Cortex of kidney (tissue), 1 donor: ENCODE measurements at places on chromosomes 16 and 17.

DNA sequence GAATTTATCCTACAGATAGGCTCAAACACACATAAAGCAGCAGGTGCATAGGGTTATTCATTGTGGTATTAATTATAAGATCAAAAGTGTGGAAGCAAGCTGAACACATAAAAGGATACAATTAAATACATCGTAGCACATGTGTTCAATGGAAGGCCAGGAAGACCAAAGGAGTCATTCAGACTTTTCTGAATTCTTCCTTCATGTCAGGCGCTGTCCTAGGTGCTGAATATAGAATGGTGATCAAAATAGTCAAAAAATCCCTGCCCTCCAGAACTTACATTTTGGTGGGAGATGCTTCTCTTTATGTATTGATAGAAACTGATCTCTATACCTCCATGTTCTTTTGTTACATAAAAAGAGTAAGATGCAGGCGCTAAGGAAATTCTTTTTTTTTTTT lies 439.0 kb upstream of the ASIC2 start:
- no peak for DNase-seq

- DNase-seq: no peak
Observed at GRCh38 chr16:57589374-57589773, 39.1 kb upstream of the ADGRG1 start.

DNA sequence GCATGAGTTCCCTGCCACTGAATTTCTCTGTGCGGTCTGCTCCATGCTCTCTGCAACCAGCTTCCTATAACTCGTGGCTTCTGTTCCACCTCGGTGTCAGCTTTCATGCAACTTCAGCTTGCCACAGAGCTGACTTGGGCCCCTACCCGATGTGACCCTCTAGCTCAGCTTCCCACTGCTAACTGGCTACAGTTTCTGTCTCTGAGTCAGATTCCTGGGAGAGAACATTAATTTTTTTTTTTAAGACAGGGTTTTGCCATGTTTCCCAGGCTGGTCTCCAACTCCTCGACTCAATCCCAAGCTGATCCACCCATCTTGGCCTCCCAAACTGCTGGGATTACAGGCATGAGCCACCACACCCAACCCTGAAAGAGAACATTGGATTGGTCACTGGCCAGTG lies 35.5 kb upstream of the PSMD7 start:
- no peak for DNase-seq

DNA sequence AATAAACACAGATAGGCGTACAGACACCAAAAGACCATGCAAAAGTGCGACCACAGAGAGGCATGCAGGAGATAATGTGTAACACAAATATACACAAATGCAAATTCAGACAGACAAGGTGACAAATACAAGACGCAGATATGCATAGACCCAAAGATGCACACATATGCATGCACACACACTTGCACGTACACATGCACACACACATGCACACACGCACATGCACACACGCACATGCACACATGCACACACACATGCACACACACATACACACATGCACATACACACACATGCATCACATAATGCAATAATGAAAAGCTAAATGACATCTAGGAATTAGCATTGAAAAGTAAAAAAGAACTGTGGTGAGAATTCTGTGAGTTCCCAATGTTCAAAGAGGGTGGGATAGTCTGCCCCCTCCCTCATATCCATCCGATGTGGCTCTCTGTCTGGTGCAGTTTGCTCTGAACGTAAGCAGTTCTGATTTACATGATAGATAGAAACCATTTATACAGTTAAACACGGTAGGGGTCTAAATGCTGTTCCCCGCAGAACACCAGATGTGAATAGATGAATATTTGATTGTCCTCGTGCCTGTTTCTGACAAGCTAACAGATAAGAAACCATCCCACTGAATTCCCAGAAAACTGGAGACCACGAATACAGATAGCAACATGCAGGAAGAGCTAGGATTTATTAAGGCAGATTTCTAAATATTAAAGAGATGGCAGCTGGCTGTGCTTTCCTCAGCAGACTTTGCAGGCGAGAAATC lies 186.1 kb downstream of the TMEM114 start:
- no peak for DNase-seq

GRCh38 chr16:11503566-11503965 lies 83.2 kb downstream of the LITAF start:
- DNase-seq: no peak

- no peak for DNase-seq
Observed at GRCh38 chr16:57844416-57845030, 42.2 kb upstream of the KIFC3 start.

DNA sequence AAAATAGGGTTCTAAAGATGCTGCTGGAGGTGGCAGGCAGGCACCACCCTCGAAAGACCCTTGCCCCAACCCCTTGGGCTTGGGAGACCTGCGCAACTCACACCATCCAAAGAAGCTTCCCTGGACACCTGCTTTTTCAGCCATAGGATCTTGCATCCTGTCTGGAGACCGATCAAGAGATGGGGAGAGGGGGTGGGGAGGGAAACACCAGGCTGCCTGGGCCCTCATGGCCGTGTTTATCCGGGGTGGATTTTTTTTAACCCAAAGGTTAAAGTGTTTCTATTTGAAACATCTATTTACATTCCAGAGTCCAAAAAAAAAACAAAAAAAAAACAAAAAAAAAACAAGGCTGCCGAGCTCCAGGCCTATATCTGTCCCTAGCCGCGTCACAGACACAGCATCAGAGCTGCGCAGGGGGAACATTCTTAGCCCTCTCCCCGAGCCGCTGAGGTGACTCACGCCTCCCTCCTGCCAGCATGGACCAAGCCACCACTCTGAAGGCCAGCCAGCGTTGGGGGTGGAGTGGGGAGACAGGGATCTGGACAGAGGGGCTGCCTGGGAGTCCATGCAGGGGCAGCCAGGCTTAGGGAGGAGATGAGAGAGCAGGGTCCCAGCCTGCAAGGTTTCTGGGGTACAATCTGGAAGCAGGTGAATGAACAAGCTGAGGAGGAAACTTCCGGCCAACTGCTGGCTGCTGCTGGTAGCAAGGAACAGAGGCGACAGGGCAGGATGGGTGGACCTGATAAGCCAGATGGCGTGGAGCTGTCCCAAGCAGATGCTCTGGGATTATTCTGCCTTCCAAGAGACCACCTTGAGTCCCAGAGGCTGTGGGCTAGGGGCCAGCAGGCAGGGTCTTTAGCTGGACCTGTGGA lies 14.8 kb downstream of the HDAC5 start:
- DNase-seq: no peak

- DNase-seq: no peak
Observed at GRCh38 chr16:74871608-74872007, 97.0 kb upstream of the FA2H start.

- no peak for DNase-seq
Observed at GRCh38 chr16:19861811-19862327, 22.8 kb downstream of the GPRC5B start.

DNA sequence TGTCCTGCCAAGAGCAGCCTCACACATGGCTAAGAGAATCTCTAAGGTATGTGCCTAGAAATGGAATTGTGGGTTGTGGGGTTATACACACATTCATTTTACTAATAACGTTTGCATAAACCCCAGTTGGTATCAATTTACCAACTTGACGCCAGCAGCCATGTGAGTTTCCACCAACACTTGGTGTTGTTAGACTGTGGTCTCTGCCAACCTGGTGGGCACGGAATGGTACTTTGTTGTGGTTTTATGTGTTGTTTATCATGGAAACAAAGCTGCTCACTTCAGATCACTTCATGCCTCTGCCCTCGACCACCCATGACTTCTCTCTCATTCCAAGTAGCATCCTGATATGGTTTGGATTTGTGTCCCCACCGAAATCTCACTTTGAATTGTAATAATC lies 152.0 kb upstream of the CDC42EP4 start:
- no peak for DNase-seq

DNA sequence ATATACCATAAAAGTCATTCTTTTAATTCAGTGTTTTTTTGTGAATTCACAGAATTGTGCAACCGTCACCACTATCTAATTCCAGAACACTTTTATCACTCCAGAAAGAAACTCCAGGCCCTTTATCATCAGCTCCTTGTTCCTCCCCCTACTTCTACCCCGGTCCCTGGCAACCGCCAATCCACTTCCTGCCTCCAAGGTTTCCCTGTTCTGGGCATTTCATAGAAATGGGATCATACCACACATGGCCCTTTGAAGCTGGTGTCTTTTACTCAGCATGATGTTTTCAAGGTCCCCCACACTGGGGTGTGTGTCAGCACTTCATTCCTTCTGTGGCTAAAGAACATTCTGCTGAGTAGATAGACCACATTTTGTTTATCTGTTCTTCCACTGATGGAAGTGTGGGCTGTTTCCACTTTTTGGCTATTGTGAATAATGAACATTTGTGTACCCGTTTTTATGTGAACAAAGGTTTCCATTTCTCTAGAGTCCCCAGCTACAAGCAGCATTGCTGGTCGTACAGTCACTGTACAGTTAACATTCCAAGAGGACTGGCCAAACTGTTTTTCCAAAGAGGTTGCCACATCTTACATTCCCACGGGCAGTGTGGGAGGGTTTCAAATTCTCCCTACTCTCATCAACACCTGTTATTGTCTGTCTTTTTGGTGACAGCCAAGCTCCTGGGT lies 75.8 kb upstream of the ZNF469 start:
- DNase-seq: no peak

- DNase-seq: no peak
Observed at GRCh38 chr17:43003542-43004172, 2.9 kb upstream of the IFI35 start.

- DNase-seq: no peak
Observed at GRCh38 chr16:72389791-72390190, 217.8 kb upstream of the PMFBP1 start.

DNA sequence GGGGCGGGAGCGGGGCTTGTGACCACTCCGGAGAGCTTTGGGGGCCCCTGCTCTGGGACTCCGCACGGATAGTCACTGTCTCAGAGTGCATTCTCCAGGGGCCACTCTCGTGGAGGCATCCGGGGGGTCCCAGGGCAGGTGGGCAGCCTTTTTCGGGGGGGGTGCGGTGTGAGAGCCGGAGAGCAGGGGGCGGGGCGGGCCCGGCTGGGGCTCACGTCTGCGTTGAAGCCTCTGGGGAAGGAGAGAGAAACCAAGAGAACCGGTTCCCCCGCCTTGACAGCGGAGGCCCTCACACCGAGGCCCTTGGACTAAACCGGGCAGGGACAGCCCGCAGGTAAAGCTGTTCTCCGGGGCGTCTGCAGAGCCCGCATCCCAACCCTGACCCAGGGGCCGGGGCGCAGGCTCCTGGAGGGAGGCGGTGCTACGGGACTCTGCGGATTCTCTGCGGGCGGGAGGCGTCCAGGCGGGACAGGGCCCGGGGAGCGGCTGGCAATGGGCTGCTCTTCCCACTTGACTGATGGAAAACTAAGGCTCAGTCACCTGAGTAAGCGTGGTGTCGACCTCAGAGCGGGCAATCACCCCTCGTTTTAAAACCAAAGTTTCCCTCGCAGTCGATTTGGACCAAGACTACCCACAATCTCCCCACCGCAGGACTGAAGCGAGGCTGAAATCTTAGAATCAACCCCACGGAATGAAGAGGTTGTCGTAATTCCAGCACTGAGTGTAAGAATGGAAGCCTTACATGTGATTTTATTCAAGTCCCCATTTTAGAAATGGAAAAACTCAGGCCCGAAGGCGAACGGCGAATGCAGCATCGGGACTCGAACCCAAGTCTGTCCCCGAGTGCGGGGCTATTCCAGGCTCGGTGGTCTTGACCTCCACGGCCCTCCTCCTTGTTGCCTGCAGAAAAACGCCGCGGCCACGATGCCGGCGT lies 49.6 kb upstream of the AMZ2 start:
- DNase-seq: no peak

GRCh38 chr16:12976936-12977335 lies 75.5 kb downstream of the SHISA9 start:
- DNase-seq: no peak

DNA sequence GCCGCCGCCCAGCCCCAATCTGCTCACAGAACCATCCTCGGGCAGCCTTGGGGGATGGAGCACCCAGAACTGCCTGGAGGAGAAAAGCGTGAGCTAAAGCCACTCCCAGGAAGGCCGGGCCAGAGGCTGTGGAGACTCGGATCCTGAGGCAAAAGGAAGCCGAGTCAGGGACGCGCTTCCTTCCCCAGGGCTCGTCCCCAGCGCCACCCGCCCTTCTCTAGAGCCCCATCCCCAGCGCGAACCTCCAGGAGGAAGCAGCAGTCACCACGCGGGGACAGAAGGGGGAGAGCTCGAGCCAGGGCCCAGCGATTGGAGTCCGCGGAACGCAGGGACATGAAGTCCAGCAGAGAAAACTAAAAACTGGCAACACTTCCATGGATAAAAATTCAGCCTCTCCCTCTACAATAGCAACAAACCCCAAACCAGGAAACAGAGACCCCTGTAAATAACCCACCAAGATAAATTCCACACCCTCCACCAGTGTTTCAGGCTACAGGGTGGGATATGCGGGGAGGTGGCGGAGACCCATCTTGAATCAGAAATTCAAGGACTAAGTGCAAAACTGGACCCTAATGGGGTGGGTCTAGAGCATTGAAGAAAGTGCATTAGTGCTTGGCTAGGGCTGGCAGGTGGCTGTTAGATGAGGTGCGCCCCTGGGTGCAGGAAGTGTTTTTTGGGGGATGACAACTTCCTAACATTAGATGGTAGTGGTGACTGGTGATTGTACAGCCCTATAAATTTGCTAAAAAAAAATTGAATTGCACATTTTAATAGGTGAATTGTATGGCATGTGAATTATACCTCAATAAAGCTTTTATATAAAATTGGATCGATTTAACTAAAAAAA lies 116.1 kb upstream of the METRNL start:
- DNase-seq: no peak

GRCh38 chr17:17358866-17359265 lies 55.7 kb downstream of the NT5M start:
- DNase-seq: no peak

DNA sequence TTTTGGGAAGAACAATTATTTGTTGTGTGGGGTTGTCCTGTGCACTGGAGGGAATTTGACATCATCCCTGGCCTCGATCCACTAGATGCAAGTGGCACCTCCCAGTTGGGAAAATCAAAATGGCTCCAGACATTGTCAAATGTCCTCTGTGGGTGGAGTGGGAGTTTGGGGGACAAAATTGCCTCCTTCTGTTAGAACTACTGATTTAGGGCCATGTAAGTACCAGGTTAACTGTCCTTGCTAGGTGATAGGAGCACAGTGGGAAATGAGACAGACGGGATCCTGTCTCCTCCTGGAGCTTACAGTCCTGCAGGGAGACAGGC lies 56.8 kb downstream of the ARHGAP23 start:
- no peak for DNase-seq

DNA sequence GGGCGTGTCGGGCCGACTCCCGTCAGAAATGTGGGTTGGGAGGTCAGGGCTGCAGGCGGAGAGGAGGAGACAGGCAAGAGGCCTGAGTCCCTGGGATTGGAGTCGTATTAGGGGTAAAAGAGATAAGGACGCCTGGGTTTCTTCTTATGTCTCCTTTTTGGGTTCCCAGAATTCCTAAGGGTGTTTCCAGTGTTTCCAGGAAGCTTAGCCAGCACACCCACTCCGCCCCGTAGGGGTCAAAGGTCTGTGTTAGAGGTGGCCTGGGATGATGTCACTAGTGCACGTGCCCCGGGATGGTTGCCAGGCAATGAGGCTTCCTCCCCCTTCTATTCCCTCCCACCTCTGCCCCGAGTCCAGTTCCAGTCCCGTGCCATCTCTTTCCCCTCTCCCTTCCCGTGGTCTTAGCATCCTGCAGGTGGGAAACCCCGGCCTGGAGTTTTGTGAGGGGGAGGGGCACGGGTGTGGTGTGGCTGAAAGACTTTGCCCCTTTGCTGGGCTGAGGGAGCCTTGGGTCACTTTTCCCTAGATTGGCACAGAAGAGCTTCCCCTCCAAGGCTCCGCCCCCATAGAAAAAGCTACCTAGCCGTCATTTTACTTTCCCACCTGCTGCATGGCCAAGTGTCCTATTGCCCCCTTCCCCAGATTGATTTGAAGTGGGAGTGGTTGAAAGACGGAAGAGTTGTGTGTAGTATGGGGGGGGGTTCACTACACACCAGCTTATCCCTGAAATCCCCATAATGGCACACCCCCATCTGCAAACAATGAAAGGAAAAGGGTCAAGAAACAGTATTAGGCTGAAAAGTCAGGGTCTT lies 2.8 kb downstream of the KDM6B start:
- no peak for DNase-seq
